Glutamatergic neuron (in vitro differentiated cells): ENCODE measurements at places on chromosomes 4 and X. TPM values are rescaled to one million over a fixed set of nuclear protein-coding genes. Genes with fewer than 3 reads are reported as not detected.

Gene CLNK
- total RNA-seq: not detected

Gene MAGEA11
- not detected for total RNA-seq

Gene SFRP2
- total RNA-seq: 0.54 TPM

Gene OPHN1
- 7.8 TPM for total RNA-seq

Gene SSX4
- total RNA-seq: 0.71 TPM

Gene PAK3
- 31.5 TPM for total RNA-seq

Gene C4orf51
- not detected for total RNA-seq
